ENCODE measurements at places on chromosomes 2 and 18.

- DNase-seq, result no peak
These were observed 283.8 kb downstream of the RDH14 start for GRCh38 chr2:18276583-18277075.

DNA sequence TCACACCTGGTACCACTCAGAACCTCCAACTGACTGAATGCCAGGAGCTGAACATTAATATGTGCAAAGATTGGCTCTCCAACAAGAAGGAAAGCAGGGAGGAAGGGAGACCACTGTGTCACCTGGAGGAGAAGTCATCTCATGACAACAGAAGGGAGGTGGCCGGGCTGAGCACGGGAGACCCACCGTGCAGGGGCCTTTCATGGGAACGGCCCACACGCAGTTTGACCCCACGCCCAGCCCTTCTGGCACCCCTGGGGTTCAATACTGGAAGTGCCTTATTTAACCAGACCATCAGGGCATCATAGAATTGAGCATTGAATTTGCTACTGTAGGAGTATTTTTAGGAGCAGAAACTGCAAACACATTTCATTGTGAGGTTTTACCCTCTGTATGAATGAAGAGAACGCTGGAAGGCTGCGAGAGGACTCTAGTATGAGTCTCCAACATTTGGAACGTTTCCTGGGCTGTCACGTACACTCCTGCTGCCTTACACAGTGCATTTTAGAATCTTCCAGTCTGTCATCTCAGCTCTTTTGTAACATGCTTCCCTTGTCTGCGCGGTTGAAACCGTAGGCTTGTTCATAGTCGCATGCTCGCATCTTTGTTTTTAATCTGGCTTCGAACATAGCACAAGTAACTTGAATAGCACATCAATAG lies 132.1 kb downstream of the NFATC1 start:
- DNase-seq, result no peak

GRCh38 chr2:37375741-37376288 lies 31.4 kb downstream of the QPCT start:
- DNase-seq, result no peak

DNA sequence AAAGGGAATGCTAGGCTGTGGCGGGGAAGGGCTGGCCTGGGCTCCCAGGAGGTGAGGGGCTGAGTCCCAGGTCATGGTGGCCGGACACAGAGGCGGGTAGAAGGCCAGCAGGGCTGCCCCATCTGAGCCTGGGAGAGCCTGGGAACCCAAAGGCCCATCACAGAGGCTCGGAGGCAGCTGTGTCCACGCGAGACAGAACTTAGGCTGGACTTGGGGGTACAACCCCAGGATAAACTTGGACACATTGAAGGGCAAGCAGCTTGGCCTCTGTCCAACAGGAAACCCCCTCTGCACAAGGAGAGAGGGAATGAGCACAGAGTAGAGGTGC lies 95.9 kb downstream of the ZFP36L2 start:
- no peak for DNase-seq

- DNase-seq, result no peak
These were observed 12.5 kb downstream of the PIKFYVE start for GRCh38 chr2:208278549-208278948.

DNA sequence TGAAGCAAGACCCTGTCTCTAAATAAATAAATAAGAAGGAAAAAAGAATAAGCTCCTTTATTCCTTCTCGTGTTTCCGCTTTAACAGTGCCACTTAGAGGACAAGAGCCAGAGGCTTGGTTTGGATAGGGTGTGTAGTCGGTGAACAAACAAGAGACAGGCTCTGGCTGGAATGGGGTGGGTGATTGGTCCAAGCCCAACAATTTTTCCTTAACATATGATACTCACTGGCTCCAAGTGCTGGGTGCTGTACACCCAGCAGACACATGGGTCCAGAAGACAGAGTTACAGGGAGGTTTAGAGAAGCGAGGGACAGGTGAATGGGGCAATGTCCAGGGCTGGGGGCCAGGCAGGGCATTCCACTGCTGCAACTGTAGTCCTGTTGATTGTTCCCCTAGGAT lies 77.8 kb downstream of the NCAPH start:
- no peak for DNase-seq

DNA sequence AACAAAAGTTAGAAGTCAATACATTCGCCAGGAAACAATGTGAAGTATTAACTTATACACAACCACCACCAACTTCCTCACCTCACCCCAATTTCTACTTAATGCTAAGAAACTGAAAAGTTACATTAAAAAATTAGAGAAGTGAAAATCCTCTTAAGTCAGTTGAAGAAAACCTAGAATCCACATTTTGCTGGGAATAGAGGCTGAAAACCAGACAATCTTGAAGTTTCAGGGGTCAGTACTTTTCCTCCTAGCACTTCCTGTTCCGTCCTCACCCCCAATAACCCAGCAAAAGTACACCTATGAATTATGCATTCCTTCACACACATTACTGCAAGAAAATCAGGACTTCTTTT lies 6.3 kb downstream of the YES1 start:
- no peak for DNase-seq

DNA sequence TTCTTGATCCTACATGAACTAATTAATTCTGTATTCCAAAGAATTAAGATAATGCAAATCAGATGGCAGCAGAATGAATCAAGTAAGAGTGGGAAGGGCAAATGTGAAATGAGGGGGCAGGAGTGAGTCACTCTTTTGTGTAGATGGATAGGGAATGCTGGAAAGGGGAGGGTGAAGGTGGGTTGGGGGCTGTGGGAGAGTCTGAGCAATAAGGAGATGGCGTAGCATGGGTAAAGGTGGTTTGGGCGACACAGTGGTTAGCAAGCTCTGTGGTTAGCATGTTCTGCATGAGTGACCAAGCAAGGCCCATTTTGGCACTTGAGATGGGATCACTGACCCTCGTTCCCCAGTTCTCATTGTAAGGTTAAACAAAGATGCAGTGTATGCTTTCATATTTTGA lies 20.4 kb downstream of the GPD2 start:
- DNase-seq, result no peak

DNA sequence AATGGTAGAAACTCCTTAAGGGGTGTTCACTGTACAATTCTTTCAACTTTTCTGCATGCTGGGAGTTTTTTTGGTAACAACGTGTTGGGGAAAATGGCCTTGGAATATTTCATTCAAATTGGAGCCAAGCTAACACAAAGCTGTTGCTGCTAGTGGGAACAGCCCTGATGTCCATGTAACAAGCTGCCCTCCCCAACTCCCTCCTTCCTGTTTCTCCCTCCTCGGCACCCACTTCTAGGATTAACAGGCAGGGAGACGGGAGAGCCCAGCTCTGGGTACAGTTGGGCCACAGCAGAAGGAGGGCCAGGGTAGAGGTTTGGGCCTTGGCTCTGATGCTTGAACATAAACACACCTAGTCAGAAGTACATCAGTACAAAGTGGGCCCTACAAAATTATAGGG lies 9.4 kb upstream of the MOCOS start:
- DNase-seq, result no peak

- DNase-seq, result peak; percentile 19
These were observed 69.9 kb upstream of the DTNB start for GRCh38 chr2:25743132-25743830.

DNA sequence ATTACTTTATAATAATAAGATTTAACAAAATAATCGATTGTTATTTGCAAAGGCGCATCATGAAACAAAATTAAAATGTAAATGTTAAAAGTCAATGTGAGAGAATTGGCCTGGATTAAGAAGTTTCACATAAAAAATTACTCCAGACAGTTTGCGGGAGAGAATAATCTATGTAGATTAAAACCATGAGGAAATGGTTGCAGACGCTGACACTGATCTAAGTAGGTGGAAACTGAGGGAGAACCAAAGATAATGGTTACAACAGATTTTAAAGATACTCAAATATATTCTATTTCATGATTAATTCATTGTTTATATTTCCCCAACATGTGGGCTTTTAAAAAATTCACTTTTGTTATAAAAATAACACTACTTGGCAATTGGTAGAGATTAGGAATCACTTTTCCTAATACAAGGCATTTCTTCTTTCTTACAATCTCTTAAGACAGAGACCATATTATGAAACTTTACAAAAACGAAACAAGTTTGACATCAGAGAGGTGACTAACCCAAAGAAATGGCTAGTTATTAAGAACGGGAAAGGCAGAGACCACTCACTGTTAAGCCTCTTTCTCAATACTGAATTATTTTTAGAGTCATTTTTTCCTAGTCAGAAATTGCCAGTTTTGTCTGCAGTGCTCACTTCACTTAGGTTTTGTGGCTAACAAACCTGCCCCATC lies 1.6 kb downstream of the KANSL1L start:
- DNase-seq, result no peak

All from activated CD4-positive, alpha-beta T cell treated with anti-CD3 and anti-CD28 coated beads, Interleukin-2, amount 10 ng/mL, durations not matched to agents 7 days and 5 days (primary cell).